ENCODE measurements at places on chromosomes 2 and 18.

DNA sequence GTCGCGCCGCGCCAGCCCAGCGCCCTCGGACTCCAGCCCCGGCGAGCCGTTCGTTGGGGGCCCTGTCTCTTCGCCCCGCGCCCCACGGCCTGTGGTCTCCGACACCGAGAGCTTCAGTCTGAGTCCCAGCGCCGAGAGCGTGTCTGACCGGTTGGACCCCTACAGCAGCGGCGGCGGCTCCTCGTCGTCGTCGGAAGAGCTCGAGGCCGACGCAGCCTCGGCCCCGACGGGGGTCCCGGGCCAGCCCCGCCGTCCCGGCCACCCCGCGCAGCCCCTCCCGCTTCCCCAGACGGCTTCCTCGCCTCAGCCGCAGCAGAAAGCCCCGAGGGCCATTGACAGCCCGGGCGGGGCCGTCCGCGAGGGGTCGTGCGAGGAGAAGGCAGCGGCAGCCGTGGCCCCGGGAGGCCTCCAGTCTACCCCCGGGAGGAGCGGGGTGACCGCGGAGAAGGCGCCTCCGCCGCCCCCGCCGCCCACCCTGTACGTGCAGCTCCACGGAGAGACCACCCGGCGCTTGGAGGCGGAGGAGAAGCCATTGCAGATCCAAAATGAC, 1.4 kb downstream of the PHLPP1 start:
- peak; percentile 69 for DNase-seq

DNA sequence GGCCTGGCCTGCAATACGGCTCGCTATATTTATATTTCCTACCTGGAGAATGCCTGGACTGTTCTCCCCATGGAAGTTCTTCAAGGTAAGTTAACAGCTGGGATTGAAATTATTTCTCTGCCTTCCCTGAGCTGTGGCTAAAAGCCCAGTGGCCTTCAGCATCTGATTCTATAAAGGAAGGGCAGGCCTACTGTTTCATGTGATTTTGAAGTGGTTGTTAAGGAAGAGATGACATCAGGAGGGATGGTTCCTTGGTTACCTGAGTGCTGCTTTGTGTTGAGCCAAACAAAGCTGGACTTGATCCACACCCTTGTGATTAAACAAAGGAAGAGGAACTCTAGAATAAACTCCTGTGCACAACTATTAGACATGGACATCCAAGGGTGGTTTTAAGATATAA, 61.6 kb downstream of the MFSD6 start:
- DNase-seq, result no peak

- no peak for DNase-seq
Observed at GRCh38 chr2:109089602-109090300, 39.3 kb upstream of the SH3RF3 start.

- no peak for DNase-seq
Observed at GRCh38 chr2:102337012-102337411, 18.6 kb upstream of the IL18R1 start.

- DNase-seq, result no peak
Observed at GRCh38 chr2:234611209-234611608, 114.3 kb upstream of the ARL4C start.
